Left ventricle myocardium inferior (tissue), 1 donor: ENCODE measurements at places on chromosomes 1 and 21.

GRCh38 chr1:215730600-215730999 is 163.5 kb downstream of the KCTD3 start:
- no peak for DNase-seq

DNA sequence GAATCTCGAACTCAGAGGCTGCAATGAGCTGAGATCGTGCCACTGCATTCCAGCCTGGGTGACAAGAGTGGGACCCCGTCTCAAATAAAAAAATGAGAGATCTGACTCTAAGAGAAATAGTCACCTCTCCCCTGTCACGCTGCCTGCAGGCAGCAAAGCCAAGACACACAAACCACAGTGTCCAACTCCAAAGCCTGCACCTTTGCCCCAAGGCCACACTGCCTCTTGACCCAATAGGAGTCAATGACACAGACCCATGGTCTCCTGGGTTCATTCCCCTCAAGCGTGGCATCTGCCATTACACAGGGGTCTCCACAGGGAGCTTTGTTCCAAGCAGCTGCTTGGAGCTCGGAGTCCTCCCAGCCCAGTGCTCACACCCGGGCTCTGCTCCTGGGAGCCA is 46.3 kb downstream of the SLC9A1 start:
- no peak for DNase-seq

DNA sequence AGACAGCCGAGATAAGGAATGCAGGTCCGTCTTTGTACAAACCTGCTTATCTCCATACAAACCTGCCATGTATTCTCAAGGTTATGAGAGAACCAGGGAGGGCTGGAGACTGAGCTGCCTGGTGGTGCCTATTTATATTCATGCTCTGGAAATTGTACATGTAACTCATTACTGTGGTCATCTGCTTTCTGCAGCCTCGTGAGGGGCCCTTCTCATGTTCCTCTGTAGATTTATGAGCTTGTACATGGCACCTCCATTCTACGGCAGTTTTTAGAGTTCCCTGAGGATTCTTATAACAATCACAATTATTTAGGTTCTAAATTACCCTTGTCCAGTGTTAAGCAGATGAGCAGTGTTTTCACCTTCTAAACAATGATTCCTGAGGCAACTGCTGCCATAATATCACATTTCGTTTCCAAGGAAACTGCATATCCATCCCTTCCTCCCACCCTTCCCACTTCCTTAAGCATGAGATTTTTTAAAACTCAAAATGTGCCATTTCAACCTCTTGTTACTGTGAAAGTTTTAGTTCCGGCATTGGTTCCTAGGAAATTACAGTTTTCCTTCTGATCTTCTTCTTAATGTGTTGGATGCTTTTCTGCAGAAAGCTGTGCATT is 112.1 kb downstream of the ST6GALNAC3 start:
- no peak for DNase-seq

DNA sequence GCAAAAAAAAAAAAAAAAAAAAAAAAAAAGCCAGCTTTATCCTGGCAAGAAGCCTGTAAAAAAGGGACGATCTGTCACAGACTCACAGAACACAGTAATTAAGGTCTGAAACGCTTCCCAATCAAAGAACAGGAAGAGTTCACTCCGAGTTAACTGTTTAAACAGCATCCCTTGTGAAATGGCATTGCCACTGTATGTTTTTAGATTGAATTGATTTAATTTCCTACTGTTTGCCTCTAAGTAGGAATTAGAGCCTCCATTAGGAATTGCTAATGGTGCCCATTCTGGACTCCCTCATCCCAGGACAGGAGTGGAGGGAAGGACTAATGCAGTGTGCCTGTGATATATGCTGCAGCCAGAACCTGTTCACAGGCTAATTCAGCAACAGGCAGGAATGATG is 370.8 kb downstream of the RWDD3 start:
- no peak for DNase-seq

- DNase-seq, result no peak
Observed at GRCh38 chr1:99501871-99502270, 144.0 kb upstream of the PALMD start.

GRCh38 chr1:24052220-24052619 is 59.7 kb downstream of the MYOM3 start:
- DNase-seq, result no peak

DNA sequence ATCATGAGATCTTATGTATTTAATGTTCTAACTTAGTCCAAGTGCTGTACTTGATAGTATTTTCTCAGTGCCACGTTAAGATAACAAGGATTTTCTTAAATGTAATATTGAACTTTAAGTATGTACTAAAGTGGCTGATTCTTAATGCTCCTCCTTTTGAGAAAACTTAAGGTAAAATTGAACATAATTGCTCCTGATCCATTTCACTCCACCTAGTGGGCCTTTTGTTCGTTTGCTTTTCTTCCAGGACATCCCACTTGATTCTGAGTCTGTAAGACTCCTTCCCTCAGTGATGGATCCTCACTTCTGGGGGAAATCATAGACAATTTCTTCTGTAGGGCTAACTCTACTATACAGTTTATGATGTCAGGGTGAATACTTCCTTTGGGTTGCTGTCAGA is 173.1 kb downstream of the LMO4 start:
- DNase-seq, result no peak

- DNase-seq, result no peak
Observed at GRCh38 chr1:210940081-210940617, 193.8 kb downstream of the KCNH1 start.

DNA sequence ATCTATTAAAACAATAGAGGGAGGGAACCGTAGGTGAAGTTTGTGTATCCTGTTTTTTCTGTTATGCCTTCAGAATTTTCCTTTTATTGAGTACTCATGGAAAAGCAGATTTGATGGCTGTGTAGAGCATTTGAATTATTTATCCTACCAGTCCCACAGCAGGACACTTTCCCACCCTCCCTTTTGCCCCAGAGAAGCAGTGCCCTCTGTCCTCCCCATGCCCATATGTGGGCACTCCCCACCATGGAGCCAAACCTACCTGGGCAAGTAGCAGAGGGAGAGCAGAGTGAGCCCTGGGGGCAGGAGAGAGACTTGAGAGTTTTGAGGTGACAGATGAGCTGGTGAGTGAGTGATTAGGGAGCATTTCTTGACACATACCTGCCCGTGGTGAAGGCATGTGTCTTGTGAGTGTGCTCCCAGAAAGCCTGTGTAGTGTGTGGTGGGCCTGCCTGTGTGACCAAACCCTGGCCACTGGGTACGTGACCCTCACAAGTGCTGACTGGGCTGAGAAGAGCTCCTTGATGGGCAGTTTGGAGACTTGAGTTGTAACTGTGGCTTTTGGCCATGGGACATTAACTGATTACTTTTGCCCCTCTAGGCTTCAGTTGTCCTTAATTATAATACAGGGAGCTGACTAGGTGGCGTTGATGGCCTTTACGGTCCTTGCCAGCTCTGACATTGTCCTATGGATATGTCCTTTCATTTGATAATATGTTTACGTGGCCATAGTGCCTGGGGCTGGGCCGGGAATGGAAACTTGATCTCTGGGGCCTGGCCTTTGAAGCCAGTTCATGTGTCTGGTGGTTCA is 3.6 kb downstream of the PSEN2 start:
- DNase-seq, result no peak

DNA sequence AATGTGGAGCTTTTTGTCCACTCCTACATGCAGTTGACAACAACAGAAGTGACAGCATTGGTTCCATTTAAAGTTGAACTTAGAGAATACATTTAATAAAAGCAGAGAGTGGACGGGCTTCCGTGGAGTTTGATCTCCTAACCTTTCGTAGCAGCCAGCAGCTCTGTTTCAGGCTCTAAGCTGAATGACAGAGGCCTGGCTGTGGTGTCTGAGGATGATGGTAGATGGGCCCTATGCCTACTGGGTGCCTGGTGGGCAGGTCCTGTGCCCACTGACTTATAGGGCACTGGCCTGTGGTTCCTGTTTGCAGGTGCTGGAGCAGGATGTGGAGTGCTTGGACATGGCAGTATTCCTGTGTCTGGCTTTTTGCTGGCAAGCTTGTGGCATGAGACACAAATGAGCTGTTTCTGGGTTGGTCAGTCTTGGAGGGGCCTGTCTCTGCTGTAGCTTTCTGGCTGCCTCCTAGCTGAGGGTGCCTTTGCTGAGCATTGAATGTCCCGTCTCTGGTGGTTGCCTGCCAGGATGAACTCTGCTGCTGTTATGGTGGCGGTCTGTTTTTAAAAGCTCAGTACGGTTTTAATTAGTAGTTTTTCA is 54.6 kb downstream of the PRDM2 start:
- DNase-seq, result no peak
